Astrocyte (in vitro differentiated cells and primary cell): ENCODE measurements at places on chromosomes 5 and 9.

DNA sequence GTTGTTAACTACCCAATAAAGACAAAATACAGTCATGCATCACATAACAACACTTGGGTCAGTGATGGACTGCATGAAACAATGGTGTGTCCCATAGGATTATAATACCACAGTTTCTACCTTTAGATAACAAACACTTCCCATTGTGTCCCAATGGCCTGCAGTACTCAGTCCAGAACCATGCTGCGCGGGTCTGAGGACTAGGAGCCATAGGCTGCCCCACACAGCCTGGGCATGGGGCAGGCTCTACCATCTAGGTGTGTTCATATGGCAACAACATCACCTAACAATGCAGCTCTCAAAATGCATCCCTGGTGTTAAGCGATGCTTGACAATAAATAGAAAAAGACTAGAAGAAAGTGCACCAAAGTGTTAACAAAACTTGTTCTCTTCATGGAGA, 6.8 kb downstream of the IPPK start:
- DNase-seq: no peak

GRCh38 chr5:18764161-18764560, 1129.9 kb downstream of the TAF11L14 start:
- DNase-seq: no peak

- DNase-seq: no peak
Measured at GRCh38 chr5:176901260-176902101, 2.3 kb upstream of the HK3 start.

GRCh38 chr5:88539693-88540365, 271.2 kb upstream of the TMEM161B start:
- peak; percentile 3 for DNase-seq

DNA sequence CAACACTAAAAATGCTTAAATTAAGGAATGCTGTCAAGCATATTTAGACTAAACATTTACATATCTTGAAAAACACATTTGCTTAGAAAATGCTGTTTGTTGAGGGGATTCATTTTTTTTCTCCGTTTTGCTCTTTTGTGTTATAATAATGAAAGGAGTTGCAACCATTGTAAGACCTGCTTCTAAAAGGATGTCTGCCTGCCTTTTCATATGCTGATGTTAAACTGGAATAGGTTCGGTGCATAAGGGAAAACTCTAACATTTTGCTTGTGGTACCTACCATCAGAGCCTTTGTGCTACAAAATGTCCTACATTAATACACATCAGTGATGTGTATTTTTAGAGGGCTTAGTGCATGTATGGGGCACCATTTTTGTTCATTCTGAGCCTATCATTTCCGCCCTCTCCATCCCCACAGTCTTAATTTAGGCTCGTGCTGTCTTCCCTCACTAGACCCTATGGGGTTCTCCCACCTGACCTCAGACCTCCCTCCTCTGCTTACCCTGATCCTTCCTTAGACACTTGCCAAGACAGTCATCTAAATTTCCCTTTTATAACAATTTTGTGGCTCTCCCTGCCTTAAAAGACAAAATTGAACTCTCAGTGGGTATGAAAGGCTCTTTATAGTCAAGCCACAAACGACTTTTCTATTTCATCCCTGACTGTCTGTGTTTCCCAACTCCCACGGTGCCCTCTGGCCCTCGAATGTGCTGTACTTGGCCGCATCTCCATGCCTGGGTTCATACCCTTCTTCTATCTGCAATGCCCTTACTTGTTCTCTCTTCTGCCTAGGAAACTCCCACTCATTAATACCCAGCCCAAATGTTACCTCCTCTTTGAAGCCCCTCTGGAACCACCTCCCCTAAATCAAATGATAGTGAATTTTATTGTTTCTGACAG, 61.2 kb downstream of the CMYA5 start:
- DNase-seq: no peak

DNA sequence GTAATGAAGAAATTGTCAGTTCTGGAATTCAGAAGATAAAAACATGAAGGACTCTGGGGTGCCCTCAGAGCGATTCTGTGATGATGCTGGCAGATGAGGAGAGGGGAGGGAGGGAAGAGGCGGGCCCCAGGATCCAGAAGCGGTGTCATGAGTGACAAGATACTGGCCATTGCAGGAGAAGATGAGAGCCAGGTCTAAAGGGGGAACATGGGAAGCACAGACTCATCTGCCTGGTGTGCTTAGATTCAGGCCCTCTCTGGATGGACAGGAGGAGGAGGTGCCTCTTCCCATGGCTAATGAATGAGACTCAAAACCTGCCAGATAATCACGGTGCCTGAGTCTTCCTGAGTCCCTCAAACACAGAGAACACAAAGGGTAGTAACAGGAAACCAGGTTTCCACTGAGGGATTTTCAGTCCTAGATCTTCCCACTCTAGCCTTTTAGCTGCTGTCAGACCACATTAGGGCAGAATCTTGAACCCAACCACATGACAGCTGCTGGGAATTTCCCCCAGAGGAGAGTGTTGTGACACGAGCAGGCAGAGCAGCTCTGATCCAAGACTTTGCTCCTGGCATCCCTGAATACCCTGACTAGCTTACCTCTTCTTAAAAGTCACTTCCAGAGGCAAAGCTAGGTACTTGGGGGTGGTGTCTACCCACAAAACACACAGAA, 28.2 kb upstream of the HSPA9 start:
- DNase-seq: no peak

DNA sequence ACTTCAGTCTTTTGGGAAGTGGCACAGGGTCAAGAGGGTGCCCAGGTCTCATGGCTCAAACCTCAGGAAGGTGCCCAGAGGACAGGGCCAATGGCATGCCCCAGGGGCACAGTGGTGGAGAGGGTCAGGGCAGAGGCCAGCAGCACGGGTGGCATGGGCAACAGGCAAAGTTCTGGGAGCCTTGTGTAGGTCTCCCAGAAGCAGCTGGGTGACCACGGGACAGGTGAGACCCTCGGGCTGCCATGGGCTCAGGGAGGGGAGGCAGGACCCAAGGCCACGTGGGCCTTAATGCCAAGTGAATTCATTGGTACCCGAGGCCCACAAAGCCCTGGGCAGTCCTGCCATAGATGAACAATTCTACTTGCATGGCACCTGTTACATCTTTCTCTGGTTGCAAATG, 72.4 kb upstream of the ADAMTS2 start:
- DNase-seq: no peak

DNA sequence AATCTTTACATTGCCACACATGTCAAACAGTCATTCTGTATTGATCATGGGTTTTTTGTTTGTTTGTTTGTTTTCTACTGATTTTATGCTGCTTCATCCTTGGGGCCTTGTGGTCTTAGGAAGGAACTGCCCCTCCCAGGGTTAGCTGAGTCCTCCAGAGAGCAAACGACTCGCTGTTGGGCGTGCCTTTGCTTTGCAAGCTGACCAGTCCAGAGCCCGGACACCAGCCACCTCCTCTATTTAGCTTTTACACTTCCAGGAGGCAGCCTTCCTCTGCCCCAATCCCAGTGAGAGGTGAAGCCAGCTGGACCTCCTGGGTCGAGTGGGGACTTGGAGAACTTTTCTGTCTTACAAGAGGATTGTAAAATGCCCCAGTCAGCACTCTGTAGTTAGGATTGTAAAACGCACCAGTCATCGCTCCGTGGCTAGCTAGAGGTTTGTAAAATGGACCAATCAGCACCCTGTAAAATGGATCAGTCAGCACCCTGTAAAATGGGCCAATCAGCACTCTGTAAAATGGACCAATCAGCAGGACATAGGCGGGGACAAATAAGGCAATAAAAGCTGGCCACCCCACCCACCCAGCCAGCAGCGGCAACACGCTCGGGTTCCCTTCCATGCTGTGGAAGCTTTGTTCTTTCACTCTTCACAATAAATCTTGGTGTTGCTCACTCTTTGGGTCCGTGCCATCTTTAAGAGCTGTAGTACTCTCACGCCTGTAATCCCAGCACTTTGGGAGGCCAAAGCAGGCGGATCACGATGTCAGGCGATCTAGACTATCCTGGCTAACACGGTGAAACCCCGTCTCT, 154.4 kb downstream of the ERCC6L2 start:
- no peak for DNase-seq

DNA sequence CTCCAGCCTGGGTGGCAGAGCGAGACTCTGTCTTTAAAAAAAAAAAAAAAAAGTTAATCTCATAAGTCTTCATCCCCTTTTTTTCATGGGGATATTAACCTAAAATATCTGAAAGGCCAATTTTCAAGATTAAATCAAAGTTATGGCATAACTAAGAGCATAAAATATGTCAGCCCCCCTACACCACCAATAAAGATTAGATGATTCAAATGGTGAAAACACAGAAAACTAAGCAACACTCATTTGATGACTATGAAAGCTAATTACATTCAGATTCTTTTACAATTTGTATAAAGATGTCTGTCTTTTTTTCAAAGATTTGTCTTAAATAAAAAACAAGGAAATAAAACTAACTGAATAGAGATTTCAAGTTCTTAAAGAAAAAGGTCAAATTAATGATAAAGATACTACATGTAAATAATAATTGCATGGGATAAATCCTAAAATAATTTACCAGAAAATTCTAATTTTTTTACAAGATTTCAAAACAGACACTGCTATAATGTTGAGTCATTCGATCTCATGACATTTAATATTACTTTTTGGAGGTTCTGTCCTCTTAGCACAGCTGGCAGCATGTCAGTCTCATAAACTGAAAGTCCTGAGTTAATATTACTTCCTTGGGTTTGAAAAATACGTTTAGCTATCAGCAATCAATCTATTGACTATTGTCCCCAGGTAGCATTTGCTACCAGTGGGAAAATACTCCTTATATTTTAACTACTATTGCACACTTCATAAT, 112.9 kb downstream of the KIAA0825 start:
- no peak for DNase-seq

GRCh38 chr5:31976169-31976568, 197.9 kb downstream of the GOLPH3 start:
- no peak for DNase-seq

- DNase-seq: peak; percentile 58
Measured at GRCh38 chr5:95794070-95794516, 28.4 kb downstream of the GLRX start.

DNA sequence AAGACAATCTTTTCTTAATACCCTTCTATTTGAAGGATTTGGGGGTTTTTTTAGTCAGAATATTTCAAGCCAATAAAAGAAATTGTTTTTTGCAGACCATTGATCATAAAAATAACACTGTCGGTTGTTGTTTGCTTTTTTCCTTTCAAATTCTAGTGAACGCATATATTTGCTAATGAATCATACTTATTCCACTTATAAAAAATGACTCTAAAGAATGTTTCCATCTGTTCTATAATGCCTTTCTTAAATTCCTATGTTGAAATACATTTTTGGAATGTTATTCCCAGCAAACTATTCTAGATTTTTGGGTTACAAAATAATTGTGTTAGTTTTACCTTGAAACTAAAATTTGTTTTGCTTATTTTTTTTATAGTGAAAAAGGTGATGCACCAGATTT, 32.2 kb downstream of the CWC27 start:
- no peak for DNase-seq

DNA sequence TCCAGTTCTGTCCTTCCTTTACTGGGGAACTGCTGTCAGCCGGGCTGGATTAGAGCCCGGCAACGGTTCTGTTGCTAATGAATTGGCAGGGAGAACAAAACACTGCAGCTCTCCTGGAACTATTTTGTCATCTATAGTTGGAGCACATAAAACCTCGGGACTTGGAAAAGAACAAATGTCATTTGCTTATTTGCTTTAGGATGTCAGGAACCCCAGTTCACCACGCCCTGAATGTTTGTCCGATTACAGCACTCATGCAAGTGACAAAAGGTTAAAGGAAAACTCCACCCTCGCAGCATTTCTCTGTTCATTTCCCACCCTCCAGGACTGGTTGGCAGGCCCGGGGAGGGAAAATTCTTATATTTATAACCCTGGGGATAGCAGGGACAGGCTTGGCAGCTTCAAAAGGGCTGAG, 66.4 kb upstream of the PLPP1 start:
- DNase-seq: peak; percentile 93

DNA sequence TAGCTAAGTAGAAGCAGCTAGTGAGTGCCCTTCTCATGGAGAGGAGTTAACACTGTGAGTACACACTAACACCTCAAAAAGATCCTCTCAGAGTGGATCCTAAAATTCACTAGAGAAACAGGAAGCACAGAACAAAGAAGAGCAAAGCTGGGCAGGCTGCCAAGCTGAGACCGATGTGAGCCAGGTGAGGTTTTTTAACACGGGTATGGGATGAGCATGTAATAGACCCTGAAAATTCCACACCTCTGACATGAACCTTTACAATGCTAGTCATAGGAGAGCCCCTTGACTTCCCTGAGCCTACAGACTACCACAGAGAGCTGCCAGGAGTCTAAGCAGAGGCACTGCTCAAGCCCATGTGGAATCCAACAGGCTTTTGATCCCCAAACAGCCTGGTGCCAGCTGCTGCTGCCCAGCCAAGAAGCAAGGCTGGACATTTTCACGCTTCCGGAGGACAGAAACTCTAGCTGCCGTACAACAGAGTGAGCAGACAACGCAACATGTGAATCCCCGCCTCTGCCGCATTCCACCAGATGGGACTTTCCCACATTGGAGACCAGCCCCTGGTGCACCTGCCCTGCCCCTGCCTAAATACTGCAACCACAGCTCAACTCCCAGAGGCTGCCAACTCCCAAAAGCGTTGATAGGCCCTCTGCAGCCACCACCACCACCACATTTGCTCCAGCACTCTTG, 280.8 kb downstream of the CDH10 start:
- DNase-seq: no peak

- no peak for DNase-seq
Measured at GRCh38 chr5:36522746-36523065, 83.7 kb upstream of the SLC1A3 start.

DNA sequence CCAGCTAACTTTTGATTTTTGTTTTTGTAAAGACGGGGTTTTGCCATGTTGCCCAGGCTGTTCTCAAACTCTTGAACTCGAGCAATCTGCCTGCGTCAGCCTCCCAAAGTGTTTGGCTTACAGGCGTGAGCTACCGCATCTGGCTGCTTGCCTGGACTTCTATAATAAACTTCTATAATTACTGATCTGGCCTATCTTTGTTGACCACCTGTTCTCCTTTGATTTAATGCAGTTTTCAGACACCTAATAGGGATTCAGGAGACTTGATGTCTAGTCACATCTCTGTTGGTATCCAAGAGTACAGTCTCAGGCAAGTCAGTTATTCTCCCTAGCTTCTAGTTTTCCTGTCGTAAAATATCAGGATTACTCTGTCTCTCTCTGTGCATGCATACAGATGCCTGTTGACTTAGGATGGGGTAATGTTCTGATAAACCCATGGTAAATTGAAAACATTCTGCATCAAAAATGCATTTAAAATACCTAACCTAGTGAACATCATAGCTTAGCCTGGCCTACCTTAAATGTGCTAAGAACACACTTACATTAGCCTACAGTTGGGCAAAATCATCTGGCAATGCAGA, 51.5 kb upstream of the NR3C1 start:
- no peak for DNase-seq

GRCh38 chr5:106290841-106291240, 1379.9 kb downstream of the EFNA5 start:
- peak; percentile 43 for DNase-seq

DNA sequence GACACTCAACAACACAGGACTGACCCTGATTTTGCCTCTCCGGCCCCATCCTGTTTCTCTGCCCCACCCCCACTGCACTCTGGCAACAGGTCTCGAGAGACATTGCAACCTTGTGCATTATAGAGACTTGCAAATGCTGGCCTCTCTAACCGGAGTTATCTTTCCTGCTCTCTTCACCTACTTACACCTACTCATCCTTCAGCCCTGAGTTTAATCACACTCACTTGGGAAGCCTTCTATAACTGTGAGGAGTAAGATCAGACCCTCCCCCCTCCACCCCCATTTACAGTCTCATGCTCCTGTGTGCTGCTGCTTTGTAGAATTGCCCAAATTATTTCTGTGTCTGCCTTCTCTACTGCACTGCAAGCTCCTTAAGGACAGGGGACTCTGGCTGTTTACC, 42.8 kb downstream of the WWC1 start:
- DNase-seq: no peak
